ENCODE measurements at places on chromosomes 6 and 20. TPM values are rescaled to one million over a fixed set of nuclear protein-coding genes. Genes with fewer than 3 reads are reported as not detected.

Gene ASIP
- 0.67 TPM for total RNA-seq

Gene MANEA
- 6.5 TPM for total RNA-seq

Gene CCN5
- total RNA-seq, result 96.9 TPM

Gene ADGRF5
- total RNA-seq, result 38.1 TPM

Gene AIF1
- 24.4 TPM for total RNA-seq

Gene ANGPT4
- total RNA-seq, result 0.06 TPM

Gene OR2H1
- not detected for total RNA-seq

DNA sequence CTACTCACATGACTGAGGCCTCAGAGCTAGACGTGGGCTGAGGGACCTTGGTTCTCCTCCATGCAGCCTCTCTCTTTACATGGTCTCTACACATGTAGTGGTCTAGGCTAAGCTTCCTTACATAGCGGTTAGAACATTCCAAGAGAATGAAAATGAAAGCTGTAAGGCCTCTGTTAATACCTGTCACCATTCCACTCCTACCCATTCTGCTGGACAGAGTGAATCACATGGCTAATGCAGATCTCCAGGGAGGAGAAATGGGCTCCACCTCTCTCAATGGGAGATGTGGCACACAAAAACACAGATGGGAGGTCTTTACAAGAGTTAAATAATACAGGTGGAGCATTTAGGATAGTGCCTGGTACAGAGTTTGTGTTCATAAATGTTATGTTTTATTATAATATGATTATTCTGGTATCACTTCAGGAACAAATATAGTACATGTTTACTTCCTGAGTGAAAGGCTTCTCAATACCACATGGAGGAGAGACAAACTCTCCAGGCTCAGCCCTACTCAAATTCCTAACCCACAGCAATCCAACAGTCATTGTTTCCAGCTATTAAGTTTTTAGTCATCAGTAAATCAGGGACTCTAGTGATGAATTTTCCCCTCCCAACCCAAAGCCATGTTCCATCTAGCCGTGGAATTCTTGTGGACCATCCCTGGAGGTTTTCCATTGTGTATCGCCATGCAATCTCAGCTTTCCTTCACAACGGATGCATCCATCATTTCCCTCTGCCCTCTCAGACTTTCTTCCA lies 57.9 kb downstream of the ISM1 start:
- DNase-seq, result no peak

GRCh38 chr6:51462896-51463295 lies 624.5 kb downstream of the PKHD1 start:
- DNase-seq, result no peak

DNA sequence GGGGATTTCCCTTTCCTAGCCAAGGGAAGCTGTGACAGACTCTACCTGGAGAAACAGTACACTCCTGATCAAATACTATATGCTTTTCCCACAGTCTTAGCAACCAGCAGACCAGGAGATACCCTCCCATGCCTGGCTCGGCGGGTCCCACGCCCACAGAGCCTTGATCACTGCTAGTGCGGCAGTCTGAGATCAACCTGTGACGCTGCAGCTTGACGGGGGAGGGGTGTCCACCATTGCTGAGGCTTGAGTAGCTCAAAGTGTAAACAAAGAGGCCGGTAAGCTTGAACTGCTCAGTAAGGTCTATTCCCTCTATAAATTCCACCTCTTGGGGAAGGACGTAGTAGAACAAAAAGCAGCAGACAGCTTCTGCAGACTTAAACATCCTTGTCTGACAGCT lies 63.2 kb downstream of the WASF1 start:
- DNase-seq, result no peak

- DNase-seq, result no peak
These were observed 49.9 kb downstream of the TULP4 start for GRCh38 chr6:158361961-158362669.

- peak; percentile 53 for DNase-seq
These were observed 2.6 kb upstream of the TFAP2C start for GRCh38 chr20:56626367-56627121.

GRCh38 chr6:163774485-163774884 lies 360.0 kb downstream of the QKI start:
- DNase-seq, result no peak
